ENCODE measurements at places on chromosomes 1 and 21.
A peak's percentile ranks its signal among the peaks of the same experiment; 100 is the strongest.

- DNase-seq, result no peak
Measured at GRCh38 chr1:9901148-9902059, 8.7 kb downstream of the CTNNBIP1 start.

DNA sequence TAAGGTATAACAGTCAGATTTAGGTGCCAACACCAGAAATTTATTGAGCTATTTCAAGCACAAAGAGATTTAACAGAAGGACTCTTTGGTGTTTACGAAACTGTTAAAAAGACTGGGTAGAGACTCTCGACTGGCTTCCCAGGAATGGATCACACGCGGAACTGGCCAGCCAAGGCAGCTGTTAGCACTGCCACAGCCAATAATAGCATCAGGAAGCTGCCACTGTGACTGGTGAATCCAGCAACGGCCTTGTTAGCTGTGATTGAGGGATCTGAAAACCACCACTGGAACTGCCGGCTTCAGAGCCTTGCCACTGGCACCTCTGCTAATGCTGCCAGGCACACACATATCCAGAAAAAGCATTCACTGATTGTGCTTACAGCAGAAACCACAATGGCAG, 10.6 kb upstream of the SIM2 start:
- DNase-seq, result peak; percentile 36

GRCh38 chr1:199290186-199290585, 651.3 kb downstream of the PTPRC start:
- no peak for DNase-seq

- no peak for DNase-seq
Measured at GRCh38 chr1:220966881-220967611, 87.8 kb downstream of the HLX start.

DNA sequence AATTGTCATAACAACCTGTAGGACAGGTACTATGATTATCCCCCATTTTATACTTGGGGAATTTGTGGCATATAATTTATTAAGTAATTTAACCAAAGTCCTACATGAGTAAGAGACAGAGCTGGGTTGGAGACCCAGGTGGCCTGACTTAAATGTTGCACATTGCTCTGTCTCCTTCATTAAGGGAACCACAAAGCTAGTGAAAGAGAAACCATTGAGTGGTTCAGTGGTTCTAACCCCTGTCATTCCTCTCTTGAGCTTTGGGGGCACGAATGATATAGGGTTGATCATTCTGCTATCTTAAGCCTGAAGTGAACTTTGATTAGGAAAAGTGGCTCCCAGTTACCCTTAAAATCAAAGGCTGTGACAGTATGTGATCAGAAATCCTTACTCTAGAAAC, 5.3 kb upstream of the MAP3K7CL start:
- no peak for DNase-seq

GRCh38 chr1:21672478-21673276, 3.5 kb upstream of the RAP1GAP start:
- no peak for DNase-seq

- no peak for DNase-seq
Measured at GRCh38 chr1:59699227-59699847, 115.4 kb upstream of the HOOK1 start.

All from islet precursor cell (in vitro differentiated cells).